ENCODE measurements at places on chromosomes 12 and 14.
A peak's percentile ranks its signal among the peaks of the same experiment; 100 is the strongest.

DNA sequence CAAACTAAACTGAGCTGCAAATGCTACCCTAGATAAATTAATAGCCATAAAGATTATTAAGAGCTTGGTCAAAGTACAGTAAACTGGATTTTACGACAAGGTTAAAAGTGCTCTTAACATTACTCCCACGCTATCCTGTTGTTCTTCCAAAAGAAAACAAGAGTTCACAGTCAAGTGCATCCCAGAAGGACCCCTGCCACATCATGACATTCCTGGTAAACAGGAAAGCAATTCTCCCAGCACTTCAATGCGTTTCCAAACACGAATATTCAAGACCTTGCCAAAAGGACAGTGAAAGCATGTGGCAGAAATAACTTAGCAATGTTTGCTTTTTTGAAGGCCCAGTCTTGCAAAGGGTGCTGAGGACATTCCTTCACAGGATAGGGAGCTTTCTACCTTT is 11.2 kb downstream of the SPRING1 start:
- H3K27ac ChIP-seq, result no peak overlapping the region
- H3K27me3 ChIP-seq, result no peaks in the 10 kb centered on the region
- no peak for DNase-seq
- H3K36me3 ChIP-seq, result peaks cover 40% of the 10 kb centered on the region
- H3K4me3 ChIP-seq, result no peak overlapping the region

GRCh38 chr12:97306147-97306546 is 156.5 kb upstream of the RMST start:
- H3K36me3 ChIP-seq, result no peaks in the 10 kb centered on the region
- H3K4me1 ChIP-seq, result no peaks in the 10 kb centered on the region
- H3K27ac ChIP-seq, result no peak overlapping the region
- no peak for DNase-seq
- no peak overlapping the region for H3K4me3 ChIP-seq

DNA sequence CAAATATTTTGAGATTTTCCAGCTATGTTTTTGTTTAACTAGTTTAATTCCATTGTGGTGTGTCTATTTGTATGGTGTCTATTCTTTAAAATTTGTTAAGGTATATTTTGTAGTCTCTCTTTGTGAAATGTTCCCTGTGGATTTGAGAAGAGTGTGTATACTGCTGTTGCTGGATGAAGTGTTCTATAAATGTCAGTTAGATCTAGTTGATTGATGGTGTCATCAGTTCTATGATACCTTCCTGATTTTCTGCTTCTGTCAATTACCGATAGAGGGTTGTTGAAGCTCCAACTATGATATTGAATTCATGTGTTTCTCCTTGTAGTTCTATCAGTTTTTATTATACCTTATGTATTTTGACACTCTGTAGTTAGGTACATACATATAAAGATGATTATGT is 53.1 kb downstream of the FUT8 start:
- DNase-seq, result no peak
- peaks cover 64% of the 10 kb centered on the region for H3K36me3 ChIP-seq
- no peaks in the 10 kb centered on the region for H3K27me3 ChIP-seq
- no peak overlapping the region for H3K4me3 ChIP-seq
- H3K4me1 ChIP-seq, result peaks cover 62% of the 10 kb centered on the region

DNA sequence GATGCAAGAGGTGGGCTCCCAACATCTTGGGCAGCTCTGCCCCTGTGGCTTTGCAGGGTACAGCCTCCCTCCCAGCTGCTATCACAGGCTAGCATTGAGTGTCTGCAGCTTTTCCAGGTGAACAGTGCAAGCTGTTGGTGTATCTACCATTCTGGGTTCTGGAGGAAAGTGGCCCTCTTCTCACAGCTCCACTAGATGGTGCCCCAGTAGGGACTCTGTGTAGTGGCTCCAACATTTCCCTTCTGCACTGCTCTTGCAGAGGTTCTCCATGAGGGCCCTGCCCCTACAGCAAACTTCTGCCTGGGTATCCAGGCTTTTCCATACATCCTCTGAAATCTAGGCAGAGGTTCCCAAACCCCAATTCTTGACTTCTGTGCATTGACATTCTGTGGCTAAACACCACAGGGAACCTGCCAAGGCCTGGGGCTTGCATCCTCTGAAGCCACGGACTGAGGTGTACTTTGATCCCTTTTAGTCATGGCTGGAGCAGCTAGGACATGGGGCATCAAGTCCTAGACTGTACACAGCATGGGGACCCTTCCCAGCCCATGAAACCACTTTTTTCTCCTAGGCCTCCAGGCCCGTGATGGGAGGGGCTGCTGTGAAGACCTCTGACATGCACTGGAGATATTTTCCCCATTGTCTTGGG is 24.0 kb upstream of the SLC38A1 start:
- H3K27me3 ChIP-seq, result no peaks in the 10 kb centered on the region
- no peak for DNase-seq
- H3K27ac ChIP-seq, result no peak overlapping the region
- no peaks in the 10 kb centered on the region for H3K4me1 ChIP-seq

GRCh38 chr14:66008631-66009030 is 477.5 kb upstream of the CCDC196 start:
- H3K4me3 ChIP-seq, result no peak overlapping the region
- H3K36me3 ChIP-seq, result no peaks in the 10 kb centered on the region
- H3K27me3 ChIP-seq, result peaks cover 2% of the 10 kb centered on the region
- H3K27ac ChIP-seq, result no peak overlapping the region
- no peak for DNase-seq
- H3K4me1 ChIP-seq, result peaks cover 9% of the 10 kb centered on the region

GRCh38 chr14:95228240-95228639 is 70.9 kb upstream of the DICER1 start:
- no peaks in the 10 kb centered on the region for H3K4me1 ChIP-seq
- DNase-seq, result no peak
- H3K4me3 ChIP-seq, result no peak overlapping the region
- no peak overlapping the region for H3K27ac ChIP-seq
- H3K36me3 ChIP-seq, result no peaks in the 10 kb centered on the region
- no peaks in the 10 kb centered on the region for H3K27me3 ChIP-seq

DNA sequence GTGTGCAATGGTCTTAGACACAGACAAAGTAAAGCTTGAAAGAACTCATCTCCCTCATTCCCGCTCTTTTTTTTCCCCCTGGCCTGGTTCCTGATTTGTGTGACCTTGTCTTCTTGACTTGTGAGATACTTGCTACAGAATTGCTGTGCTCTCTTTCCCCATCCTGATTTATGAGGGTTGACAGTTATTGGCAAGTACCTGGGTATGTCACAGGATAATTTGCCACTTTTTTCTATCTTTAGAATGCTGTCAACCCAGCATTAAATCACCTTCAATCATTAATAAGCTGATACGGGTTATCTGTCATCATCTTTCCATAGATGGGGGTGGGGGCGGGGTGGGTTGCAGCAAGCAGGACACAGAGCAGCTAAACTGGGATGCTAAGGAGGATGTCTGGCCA is 144.4 kb upstream of the PRICKLE1 start:
- no peaks in the 10 kb centered on the region for H3K4me1 ChIP-seq
- H3K4me3 ChIP-seq, result no peak overlapping the region
- no peak for DNase-seq
- no peaks in the 10 kb centered on the region for H3K36me3 ChIP-seq

DNA sequence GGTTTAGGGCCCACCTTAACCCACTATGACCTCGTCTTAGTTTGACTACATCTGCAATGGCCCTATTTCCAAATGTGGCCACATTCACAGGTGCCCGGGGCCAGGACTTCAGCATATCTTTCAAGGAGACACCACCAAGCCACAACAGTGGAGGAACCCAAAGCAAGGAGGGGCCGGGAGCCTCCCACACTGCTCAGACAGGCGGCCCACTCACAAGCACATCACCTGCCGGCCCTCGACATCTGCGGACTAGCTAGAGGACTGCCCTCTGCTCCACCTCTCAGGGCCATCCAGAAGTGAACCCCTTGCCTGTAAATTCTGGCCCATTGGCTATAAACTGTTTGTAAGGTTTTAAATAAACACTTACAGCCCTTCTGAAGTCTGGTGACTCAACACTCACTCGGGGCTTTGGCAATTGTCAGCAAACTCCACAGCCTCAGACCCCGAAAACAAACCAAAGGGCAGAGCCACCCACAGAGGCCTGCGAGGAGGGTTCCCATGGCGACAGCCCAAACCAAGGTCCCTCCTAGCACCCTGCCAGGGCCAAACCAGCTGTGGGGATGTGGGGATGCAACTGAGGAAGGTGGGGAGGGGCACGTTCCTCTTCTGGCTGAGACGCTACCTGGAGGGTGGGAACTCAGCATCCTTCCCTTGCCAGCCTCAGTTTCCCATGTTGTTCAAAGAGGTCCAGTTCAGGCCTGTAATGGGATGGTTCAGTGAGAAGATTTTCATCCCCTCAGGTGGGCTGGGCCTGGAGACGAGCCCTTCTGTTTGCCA is 95.8 kb downstream of the DICER1 start:
- no peak overlapping the region for H3K4me3 ChIP-seq
- peaks cover 2% of the 10 kb centered on the region for H3K27me3 ChIP-seq
- no peaks in the 10 kb centered on the region for H3K36me3 ChIP-seq
- peaks cover 3% of the 10 kb centered on the region for H3K4me1 ChIP-seq
- no peak overlapping the region for H3K27ac ChIP-seq

- peaks cover 12% of the 10 kb centered on the region for H3K36me3 ChIP-seq
- peaks cover 52% of the 10 kb centered on the region for H3K4me1 ChIP-seq
- H3K27me3 ChIP-seq, result no peaks in the 10 kb centered on the region
- H3K4me3 ChIP-seq, result peak overlapping the region; percentile 85
- no peak for DNase-seq
These were observed 1.1 kb downstream of the ANO6 start for GRCh38 chr12:45216983-45217485.

- H3K4me1 ChIP-seq, result no peaks in the 10 kb centered on the region
- H3K36me3 ChIP-seq, result no peaks in the 10 kb centered on the region
- no peak overlapping the region for H3K4me3 ChIP-seq
- peaks cover 15% of the 10 kb centered on the region for H3K27me3 ChIP-seq
- no peak overlapping the region for H3K27ac ChIP-seq
These were observed 46.0 kb upstream of the PLBD1 start for GRCh38 chr12:14613718-14614117.

- H3K36me3 ChIP-seq, result no peaks in the 10 kb centered on the region
- peaks cover 10% of the 10 kb centered on the region for H3K27me3 ChIP-seq
- DNase-seq, result no peak
- H3K4me3 ChIP-seq, result no peak overlapping the region
- no peaks in the 10 kb centered on the region for H3K4me1 ChIP-seq
- no peak overlapping the region for H3K27ac ChIP-seq
These were observed 6.2 kb downstream of the OR4K17 start for GRCh38 chr14:20116748-20117147.

- peaks cover 64% of the 10 kb centered on the region for H3K36me3 ChIP-seq
- H3K4me1 ChIP-seq, result peaks cover 4% of the 10 kb centered on the region
- H3K27ac ChIP-seq, result no peak overlapping the region
- DNase-seq, result no peak
These were observed 72.9 kb downstream of the TESC start for GRCh38 chr12:117026343-117026742.

- no peak overlapping the region for H3K27ac ChIP-seq
- no peaks in the 10 kb centered on the region for H3K36me3 ChIP-seq
- H3K4me1 ChIP-seq, result no peaks in the 10 kb centered on the region
- no peaks in the 10 kb centered on the region for H3K27me3 ChIP-seq
- H3K4me3 ChIP-seq, result no peak overlapping the region
These were observed 455.0 kb upstream of the TMEM132C start for GRCh38 chr12:127811988-127812387.

GRCh38 chr12:95335948-95336347 is 118.3 kb downstream of the VEZT start:
- DNase-seq, result no peak
- no peaks in the 10 kb centered on the region for H3K27me3 ChIP-seq
- peaks cover 6% of the 10 kb centered on the region for H3K4me1 ChIP-seq
